Colonic mucosa (tissue), 4 donors: ENCODE measurements at places on chromosomes 6 and 20.

DNA sequence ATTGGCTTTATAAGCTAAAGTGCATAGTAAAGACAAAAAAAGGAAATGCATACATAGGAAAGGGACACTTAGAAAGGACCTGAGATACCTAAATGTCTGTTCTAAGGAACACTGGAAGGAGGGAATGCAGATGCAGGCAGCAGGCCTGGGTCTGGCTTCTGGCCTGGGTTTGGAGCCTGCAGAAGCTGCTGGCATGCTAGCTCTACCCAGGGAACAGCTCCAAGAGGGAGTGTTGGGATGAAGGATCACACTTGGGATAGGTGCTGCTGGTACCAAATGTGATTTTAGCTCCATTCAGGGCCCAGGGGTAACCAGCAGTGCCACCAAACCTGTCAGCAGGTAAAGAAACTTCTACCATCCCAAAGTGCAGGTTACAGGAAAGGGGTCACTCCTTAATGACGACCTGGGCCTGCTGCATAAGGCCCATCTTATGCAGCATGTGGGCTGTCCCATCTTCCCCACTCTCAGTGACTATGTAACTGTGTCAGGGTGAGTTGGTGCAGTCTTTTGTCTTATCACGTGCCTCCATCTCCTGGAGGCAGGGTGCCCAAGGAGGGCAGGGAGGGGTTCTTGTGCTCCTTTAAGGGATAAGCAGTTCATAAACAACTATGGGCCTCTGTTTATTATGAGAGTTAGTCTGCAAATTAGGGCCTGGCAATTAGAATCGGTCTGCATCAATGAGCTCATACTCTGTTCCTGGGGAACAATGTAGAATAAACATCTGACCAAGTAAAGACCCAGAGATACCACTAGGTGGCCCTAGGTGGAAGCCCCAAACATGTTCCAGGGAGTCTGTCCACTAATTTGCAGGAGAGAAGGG is 26.9 kb downstream of the DDX27 start:
- H3K4me3 ChIP-seq = no peak overlapping the region
- H3K27me3 ChIP-seq = no peaks in the 10 kb centered on the region
- DNase-seq = no peak
- H3K4me1 ChIP-seq = no peaks in the 10 kb centered on the region

GRCh38 chr6:135014353-135014832 is 40.2 kb downstream of the HBS1L start:
- H3K27me3 ChIP-seq = no peaks in the 10 kb centered on the region
- no peaks in the 10 kb centered on the region for H3K36me3 ChIP-seq
- no peak overlapping the region for H3K27ac ChIP-seq
- no peaks in the 10 kb centered on the region for H3K4me1 ChIP-seq

GRCh38 chr6:144162977-144163376 is 12.7 kb downstream of the STX11 start:
- no peak overlapping the region for H3K4me3 ChIP-seq
- no peak for DNase-seq
- H3K36me3 ChIP-seq = no peaks in the 10 kb centered on the region
- H3K27me3 ChIP-seq = no peaks in the 10 kb centered on the region
- H3K4me1 ChIP-seq = no peaks in the 10 kb centered on the region
- H3K27ac ChIP-seq = no peak overlapping the region

GRCh38 chr6:156557251-156557910 is 219.8 kb upstream of the ARID1B start:
- DNase-seq = no peak
- no peak overlapping the region for H3K27ac ChIP-seq
- no peaks in the 10 kb centered on the region for H3K27me3 ChIP-seq

DNA sequence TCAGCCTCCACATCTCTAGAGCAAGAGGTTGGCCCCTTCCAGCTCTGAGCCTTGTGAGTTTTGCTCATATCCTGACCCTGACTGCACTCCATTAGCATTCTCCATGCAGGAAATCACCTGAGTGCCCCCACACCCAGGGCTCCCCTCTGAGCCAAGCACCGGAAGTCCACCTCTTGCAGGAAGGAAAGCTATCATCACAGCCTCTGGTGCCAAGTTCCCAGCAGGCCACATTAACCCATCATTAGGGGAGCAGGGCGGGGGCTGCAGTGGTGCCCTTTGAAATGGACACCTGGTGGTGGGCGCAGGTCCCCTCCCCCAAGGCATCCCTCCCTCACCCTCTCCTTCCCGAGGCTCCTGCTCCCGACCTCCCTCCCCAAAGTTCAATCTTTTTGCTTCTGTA is 16.1 kb downstream of the GRM4 start:
- no peaks in the 10 kb centered on the region for H3K27me3 ChIP-seq
- no peaks in the 10 kb centered on the region for H3K36me3 ChIP-seq
- no peak for DNase-seq
- no peak overlapping the region for H3K4me3 ChIP-seq
- H3K27ac ChIP-seq = no peak overlapping the region

DNA sequence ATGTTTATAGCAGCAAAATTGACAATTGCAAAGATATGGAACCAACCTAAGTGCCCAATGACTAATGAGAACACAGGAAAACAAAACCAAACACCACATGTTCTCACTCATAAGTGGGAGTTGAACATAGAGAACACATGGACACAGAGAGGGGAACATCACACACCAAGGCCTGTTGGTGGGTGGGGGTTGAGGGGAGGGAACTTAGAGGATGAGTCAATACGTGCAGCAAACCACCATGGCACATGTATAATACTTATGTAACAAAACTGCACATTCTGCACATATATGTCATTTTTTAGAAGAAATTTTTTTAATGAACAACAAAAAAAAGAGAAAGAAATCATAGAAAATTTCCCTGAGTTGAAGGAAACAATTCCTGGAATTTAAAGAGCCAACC is 3.9 kb downstream of the EPM2A start:
- H3K27ac ChIP-seq = no peak overlapping the region
- no peak for DNase-seq
- H3K36me3 ChIP-seq = no peaks in the 10 kb centered on the region

DNA sequence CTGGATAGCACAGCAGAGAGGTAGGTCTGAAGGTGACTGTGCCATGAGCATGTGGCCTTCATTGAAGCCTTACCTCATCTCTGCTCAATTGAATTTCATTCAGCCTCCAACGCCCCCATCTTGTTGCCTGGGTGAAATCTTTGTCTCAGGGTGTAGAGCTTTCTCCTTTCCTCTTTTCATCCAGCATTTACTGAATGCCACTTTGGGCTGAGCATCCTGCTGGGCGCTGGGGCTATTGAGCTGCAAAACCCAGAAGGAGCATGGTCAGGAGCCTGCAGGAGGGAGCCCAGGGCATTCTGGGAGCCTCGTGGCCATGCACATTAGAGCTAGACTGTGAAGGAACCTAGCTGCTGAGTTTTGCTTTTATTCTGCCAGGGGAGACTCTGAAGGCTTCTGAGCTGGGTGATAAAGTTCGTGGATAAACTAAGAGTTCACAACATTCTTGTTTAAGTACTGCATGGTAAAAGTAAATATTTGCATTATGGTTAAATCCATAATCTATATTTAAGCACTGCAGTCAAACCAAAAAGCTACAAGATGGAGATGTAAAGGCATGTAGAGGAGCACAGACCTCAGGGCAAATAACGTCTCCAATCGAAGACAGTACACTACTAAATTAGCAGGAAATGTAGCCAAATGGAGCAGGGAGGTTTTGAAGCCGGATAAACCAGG is 13.2 kb upstream of the ASXL1 start:
- no peak overlapping the region for H3K27ac ChIP-seq
- H3K36me3 ChIP-seq = no peaks in the 10 kb centered on the region
- H3K4me1 ChIP-seq = peaks cover 4% of the 10 kb centered on the region
- H3K4me3 ChIP-seq = no peak overlapping the region
- DNase-seq = no peak
- H3K27me3 ChIP-seq = no peaks in the 10 kb centered on the region

DNA sequence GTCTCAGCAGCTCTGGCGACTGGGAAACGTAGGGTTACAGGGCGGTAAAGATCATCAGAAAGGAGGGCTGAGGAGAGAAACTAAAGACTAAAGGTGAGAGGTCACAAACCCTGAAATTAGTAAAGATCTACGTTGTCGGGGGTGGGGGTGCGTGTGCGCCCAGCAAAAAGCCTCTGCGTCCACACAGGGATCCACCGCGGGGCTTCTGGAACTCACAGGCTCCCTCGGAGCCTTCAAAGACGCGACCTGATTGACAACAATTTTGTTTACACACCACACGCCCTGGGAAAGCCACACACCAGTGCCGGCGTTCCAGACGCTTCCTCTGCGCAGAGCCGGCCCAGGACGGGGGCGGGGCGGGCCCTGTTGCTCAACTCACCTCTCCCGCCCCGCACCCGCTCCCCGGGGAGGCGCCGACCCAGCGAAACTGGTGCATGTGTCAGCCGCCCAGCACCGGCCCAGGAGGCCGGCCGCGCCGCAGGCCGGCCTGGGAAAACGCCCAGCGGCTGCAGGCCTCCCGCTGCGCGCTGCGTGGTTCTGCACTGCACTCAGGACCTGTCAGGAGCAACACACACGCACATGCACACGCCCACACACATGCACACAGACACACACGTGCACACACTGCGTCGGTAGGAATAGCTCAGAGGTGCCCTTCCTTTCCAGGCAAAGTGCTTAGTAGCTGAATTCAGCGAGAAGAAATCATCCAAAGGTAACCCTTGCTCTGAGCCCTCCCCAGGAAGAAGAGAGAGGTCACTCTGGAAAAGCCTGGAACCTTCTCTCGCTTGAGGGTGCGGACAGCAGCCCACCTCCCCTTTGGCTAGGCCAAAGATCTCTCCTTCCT is 57.2 kb upstream of the ARID1B start:
- peak; percentile 98 for DNase-seq
- H3K27me3 ChIP-seq = no peaks in the 10 kb centered on the region
- H3K4me3 ChIP-seq = peak overlapping the region; percentile 21
- no peaks in the 10 kb centered on the region for H3K36me3 ChIP-seq
- peaks cover 8% of the 10 kb centered on the region for H3K4me1 ChIP-seq

- H3K4me1 ChIP-seq = no peaks in the 10 kb centered on the region
- DNase-seq = no peak
- H3K36me3 ChIP-seq = no peaks in the 10 kb centered on the region
- H3K27me3 ChIP-seq = no peaks in the 10 kb centered on the region
- H3K4me3 ChIP-seq = no peak overlapping the region
- no peak overlapping the region for H3K27ac ChIP-seq
These were observed 767.3 kb downstream of the TFAP2A start for GRCh38 chr6:9647599-9647998.

DNA sequence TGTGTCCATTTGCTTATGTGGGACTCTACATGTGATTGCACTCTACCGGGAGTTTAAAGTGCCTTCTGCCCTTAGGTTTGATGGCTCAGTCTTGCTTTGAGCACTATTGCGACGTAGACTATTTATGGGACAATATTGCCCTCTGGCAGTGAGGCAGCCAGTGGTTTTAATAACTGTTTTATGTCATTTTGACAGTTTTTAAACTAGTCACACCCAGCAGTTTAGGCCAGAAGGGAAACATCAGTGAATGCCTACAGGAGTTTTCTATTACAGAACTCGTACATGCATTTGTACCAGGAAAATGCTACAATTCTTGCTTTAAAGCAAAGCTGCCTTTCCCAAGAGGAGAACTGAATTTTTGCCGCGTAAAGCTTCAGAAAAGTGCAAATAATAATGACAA is 813.7 kb downstream of the KIF16B start:
- no peaks in the 10 kb centered on the region for H3K4me1 ChIP-seq
- no peak for DNase-seq
- no peaks in the 10 kb centered on the region for H3K27me3 ChIP-seq
- no peak overlapping the region for H3K4me3 ChIP-seq
- no peaks in the 10 kb centered on the region for H3K36me3 ChIP-seq
- H3K27ac ChIP-seq = no peak overlapping the region

GRCh38 chr6:152598901-152599537 is 38.1 kb downstream of the SYNE1 start:
- no peak overlapping the region for H3K27ac ChIP-seq
- H3K27me3 ChIP-seq = no peaks in the 10 kb centered on the region
- H3K4me1 ChIP-seq = no peaks in the 10 kb centered on the region
- no peaks in the 10 kb centered on the region for H3K36me3 ChIP-seq

GRCh38 chr6:119476554-119476953 is 127.0 kb upstream of the MAN1A1 start:
- no peaks in the 10 kb centered on the region for H3K27me3 ChIP-seq
- H3K36me3 ChIP-seq = no peaks in the 10 kb centered on the region
- H3K4me1 ChIP-seq = peaks cover 5% of the 10 kb centered on the region

DNA sequence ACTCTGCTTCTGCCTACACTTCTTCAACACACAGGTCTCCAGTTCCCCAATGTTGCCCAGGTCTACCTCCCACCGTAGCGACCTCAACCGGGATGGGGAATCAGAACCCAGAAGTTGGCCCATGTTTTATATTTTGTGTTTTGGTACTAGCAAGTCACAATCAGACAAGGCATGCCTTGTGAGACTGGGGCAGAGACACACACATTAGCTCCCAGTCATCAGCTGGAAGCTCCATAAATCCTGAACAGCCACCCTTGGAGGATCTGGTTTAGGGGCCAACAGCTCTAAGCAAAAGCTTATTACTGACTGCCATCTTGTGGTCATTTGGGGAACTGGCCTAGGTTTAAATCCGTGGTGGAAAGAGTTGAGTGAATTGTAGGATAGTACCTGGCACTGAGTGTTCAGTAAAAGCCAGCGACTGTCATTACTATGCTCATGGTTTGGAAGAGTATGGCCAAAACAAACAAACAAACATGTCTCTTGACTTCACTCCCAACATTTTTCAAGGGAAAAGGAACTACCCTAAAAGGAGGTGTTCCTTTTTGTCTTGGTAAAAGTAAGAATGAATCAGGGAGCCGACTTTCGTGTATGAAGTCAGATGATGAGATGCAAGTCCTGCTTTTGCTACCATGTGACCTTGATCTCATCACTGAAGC is 40.5 kb downstream of the PIM1 start:
- no peaks in the 10 kb centered on the region for H3K36me3 ChIP-seq
- no peak overlapping the region for H3K4me3 ChIP-seq
- H3K27me3 ChIP-seq = no peaks in the 10 kb centered on the region
- H3K27ac ChIP-seq = no peak overlapping the region
- no peaks in the 10 kb centered on the region for H3K4me1 ChIP-seq
- DNase-seq = peak; percentile 88

DNA sequence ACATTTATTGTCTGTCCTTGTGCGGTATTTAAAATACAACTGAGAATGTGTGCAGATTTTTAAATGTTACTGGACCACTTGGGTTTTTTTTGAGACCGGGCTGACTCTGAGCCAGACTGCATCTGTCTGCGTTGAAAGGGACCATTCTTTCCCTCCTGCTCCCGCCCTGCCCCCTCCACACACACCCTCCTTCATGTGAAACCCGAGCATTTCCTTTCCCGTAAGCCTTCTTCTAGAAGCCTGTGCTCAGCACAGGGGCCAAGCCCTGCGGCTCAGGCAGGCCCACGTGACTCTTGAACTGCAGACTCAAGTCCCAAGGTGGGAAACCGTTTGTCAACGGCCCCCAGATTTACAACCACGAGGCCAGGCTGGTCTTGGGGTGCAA is 82.7 kb upstream of the FOXC1 start:
- H3K4me3 ChIP-seq = no peak overlapping the region
- H3K27ac ChIP-seq = no peak overlapping the region
- no peaks in the 10 kb centered on the region for H3K4me1 ChIP-seq
- H3K27me3 ChIP-seq = no peaks in the 10 kb centered on the region
